Dermis blood vessel endothelial cell (primary cell): ENCODE measurements at places on chromosomes 6 and 20. TPM values are rescaled to one million over a fixed set of nuclear protein-coding genes. Genes with fewer than 3 reads are reported as not detected.

IMPG1 gene
- not detected in 2 replicates for total RNA-seq

SCRT2 gene
- total RNA-seq = not detected in 2 replicates

NKAPL gene
- 0.34 and 1.1 TPM in 2 replicates for total RNA-seq

METTL24 gene
- total RNA-seq = not detected in 2 replicates

ASXL1 gene
- 53.4 and 62.1 TPM in 2 replicates for total RNA-seq

GRCh38 chr20:64119301-64119680 lies 11.9 kb upstream of the NPBWR2 start:
- DNase-seq = no peak

- no peak for DNase-seq
These were observed 181.1 kb downstream of the REV3L start for GRCh38 chr6:111301946-111302345.

- DNase-seq = no peak
These were observed 315.1 kb downstream of the UBE3D start for GRCh38 chr6:82750556-82750955.

- DNase-seq = no peak
These were observed 77.4 kb downstream of the FIG4 start for GRCh38 chr6:109768485-109768884.

DNA sequence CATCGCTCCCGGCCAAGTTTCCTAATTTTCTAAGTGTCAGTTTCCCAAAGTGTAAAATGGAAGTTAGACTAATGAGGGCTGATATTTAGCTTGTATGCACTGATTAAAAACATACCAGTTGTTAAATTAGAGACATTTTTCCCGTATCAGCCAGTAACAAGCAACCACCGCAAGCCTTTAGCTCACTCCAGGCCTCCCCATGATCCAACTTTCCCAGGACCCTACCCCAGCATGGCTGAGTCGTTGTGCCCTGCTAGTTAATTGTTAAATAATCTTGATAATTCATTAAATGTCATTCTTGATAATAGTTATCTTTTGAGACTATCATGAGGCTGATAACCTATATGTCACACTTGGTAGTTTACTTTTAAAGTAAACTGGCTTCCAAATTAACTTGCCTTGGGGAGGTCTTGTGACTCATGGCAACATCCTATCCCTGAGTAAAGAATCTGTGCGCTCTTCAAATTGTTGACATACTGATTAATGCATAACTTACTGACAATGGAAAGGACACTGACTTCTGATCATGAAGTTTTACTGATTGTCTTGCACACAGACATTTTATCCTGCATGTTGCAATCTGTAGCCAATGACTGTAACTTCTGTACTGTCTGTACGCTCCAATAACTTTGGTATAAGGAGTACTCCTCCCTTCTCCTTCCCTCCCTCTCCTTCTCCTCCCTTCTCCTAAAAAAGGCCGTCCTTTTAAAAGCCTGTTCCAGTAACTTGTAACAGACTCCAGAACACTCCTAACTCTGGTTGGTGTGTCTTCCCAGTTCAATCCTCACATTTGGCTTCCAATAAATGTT lies 6.3 kb upstream of the GTF3C6 start:
- DNase-seq = peak; percentile 25

GRCh38 chr6:133820208-133820607 lies 68.7 kb upstream of the TCF21 start:
- DNase-seq = no peak

DNA sequence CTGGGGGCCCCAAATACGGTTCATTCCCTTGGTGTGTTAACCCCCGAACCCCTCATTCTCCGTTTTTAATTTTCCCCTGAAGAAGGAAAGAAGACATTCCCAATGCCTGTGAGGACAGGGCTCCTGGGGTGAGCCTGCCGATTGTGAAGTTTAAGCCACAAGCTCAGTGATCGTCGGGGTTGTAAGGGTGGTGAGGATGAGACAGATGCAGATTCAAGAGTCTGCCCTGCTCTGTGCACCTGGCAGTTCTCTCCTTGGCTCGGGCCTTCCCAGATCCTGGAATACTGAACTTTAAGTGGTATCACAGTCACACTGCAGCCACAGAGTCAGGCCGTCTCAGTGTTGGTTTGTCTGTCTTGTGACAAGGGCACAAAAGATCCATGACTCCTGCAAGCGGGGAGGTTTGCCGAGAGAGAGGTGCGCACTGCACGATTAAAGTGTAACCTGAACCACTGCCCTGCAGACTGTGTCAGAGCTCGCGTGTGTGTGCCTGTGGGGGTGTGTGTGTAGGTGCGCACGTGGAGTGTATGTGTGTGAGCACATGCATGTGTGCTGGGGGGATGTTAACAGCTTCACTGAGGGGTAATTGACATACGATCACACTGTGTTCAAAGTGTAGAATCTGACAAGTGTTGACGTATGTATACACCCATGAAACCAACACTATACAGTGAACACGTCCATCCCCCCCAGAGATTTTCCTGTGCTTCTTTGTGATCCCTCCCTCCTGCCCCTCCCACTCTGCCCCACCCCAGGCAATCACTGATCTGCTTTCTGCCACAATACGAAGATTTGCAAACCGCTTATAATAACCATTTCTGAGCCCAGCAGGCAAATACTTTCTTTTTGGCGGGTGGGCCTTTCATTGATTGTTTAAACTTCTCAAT lies 38.9 kb downstream of the RPP40 start:
- DNase-seq = no peak

DNA sequence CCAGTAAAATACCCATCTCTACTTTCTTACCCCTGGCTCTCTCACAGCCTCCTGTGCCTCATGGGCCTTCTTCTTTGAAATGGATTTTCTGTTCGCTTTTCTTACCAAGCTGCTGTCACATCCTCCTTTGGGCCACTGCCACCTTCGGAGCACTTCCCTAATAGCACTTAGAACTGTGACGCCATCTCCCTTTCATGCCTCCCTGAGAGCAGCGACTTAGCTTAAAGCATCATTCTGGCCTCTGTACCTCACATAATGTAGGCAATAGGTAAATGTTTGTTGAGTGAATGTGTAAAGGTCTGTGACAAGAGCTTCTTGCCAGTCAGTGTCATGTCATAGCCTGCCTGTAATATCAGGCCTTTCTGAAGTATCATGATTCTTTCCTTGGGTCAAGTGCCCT lies 78.8 kb downstream of the ADGRG6 start:
- no peak for DNase-seq
